ENCODE measurements at places on chromosomes 11 and 22.

- DNase-seq = no peak
Observed at GRCh38 chr22:20131859-20132685, 468 bp downstream of the ZDHHC8 start.

GRCh38 chr11:29685361-29685760, 331.5 kb downstream of the KCNA4 start:
- no peak for DNase-seq

GRCh38 chr22:32569956-32570355, 95.3 kb downstream of the FBXO7 start:
- no peak for DNase-seq

DNA sequence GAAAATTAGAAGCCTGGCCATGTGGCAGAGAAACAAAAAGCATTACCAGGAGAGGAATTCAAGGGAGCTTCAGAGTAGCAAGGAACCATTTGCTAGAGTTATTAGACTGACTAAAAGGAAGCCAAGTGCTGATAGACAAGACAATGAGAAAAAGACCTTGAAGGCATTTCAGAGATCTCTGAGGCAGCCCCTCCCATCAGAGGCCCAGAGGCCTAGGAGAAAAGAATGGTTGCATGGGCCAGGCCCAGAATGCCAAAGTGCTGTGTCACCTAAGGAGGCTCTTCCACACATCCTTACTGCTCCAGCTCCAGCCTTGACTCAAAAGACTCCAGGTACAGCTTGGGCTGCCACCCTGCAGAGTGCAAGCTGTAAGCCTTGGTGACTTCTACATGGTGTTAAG, 61.8 kb upstream of the POU2AF2 start:
- DNase-seq = no peak

All from small intestine (tissue), 16 donors.